Panc1 (cell line): ENCODE measurements at places on chromosomes 2 and 18.
A peak's percentile ranks its signal among the peaks of the same experiment; 100 is the strongest.

DNA sequence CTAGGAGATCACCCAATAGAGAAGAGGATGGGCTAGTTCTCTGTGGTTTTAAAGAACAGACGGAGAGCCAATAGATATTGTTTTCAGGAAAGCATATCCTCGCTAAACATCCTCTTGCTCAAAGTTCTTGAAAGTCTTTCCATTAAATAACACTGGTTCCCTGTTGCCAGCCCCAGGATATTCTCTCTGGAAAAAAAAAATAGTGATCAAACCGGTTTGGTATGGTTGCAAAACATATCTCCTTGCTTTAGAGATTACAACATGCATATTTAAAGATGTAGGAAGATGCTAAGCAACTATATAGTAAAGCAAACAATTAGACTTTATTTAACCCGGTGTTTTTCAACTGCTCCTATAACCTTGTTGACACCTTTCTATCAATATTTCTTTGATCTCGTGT lies 211.4 kb downstream of the CMPK2 start:
- no peaks in the 10 kb centered on the region for H3K36me3 ChIP-seq
- no peak overlapping the region for H3K4me3 ChIP-seq

- no peaks in the 10 kb centered on the region for H3K36me3 ChIP-seq
- no peak overlapping the region for H3K27ac ChIP-seq
- no peaks in the 10 kb centered on the region for H3K27me3 ChIP-seq
Measured at GRCh38 chr2:223884399-223884798, 47.0 kb upstream of the AP1S3 start.

GRCh38 chr2:41698678-41699422 lies 349.0 kb upstream of the PKDCC start:
- no peak overlapping the region for H3K27ac ChIP-seq
- no peak overlapping the region for H3K4me3 ChIP-seq
- no peak for DNase-seq
- no peaks in the 10 kb centered on the region for H3K4me1 ChIP-seq
- H3K27me3 ChIP-seq: no peaks in the 10 kb centered on the region

DNA sequence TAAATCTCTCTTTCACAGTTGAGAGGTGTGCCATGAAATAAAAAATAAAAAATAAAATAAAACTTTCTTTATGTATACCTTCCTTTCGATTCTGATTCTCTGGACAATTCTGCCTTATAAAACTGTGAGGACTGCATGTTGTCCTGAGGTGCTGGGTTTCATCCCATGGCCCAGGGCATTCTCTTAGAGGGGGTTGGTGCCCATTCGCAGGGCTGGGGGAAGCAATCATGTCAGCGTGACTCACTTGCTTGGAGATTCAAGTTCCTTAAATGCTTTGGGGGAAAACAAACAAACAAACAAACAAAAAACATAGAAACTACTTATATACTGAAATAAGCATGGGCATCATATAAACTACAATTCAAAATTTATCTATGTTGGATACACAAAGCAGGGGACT lies 122.0 kb upstream of the ST6GAL2 start:
- DNase-seq: no peak
- no peaks in the 10 kb centered on the region for H3K27me3 ChIP-seq
- no peak overlapping the region for H3K4me3 ChIP-seq
- H3K4me1 ChIP-seq: no peaks in the 10 kb centered on the region
- H3K36me3 ChIP-seq: no peaks in the 10 kb centered on the region
- H3K27ac ChIP-seq: no peak overlapping the region

GRCh38 chr2:230933521-230934180 lies 8.6 kb upstream of the GPR55 start:
- DNase-seq: no peak
- no peaks in the 10 kb centered on the region for H3K36me3 ChIP-seq
- no peaks in the 10 kb centered on the region for H3K27me3 ChIP-seq
- no peaks in the 10 kb centered on the region for H3K4me1 ChIP-seq
- no peak overlapping the region for H3K27ac ChIP-seq

DNA sequence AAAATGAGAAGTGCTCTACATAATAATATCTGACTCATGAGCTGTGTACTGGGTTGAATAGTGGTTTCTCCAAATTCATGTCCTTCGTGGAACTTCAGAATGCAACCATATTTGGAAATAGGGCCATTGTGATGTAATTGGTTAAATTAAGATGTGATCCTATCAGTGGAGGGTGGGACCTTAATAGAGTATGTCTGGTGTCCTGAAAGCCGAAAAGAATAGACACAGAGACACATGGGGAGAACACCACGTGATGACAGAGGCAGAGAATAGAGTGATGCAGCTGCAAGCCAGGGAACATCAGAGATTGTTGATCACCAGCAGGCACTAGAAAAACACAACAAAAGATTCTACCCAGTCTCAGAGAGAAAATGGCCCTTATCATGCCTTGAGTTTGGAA lies 310.1 kb downstream of the EXOC6B start:
- no peaks in the 10 kb centered on the region for H3K36me3 ChIP-seq
- H3K4me1 ChIP-seq: no peaks in the 10 kb centered on the region
- no peaks in the 10 kb centered on the region for H3K27me3 ChIP-seq
- H3K27ac ChIP-seq: no peak overlapping the region

- H3K36me3 ChIP-seq: no peaks in the 10 kb centered on the region
- no peak overlapping the region for H3K27ac ChIP-seq
- no peak for DNase-seq
- H3K27me3 ChIP-seq: no peaks in the 10 kb centered on the region
- no peaks in the 10 kb centered on the region for H3K4me1 ChIP-seq
Measured at GRCh38 chr2:83055376-83056010, 1403.6 kb downstream of the SUCLG1 start.

GRCh38 chr2:44479127-44479887 lies 117.6 kb downstream of the CAMKMT start:
- no peak overlapping the region for H3K27ac ChIP-seq
- H3K4me3 ChIP-seq: no peak overlapping the region
- H3K4me1 ChIP-seq: no peaks in the 10 kb centered on the region
- no peaks in the 10 kb centered on the region for H3K27me3 ChIP-seq
- DNase-seq: peak; percentile 84

DNA sequence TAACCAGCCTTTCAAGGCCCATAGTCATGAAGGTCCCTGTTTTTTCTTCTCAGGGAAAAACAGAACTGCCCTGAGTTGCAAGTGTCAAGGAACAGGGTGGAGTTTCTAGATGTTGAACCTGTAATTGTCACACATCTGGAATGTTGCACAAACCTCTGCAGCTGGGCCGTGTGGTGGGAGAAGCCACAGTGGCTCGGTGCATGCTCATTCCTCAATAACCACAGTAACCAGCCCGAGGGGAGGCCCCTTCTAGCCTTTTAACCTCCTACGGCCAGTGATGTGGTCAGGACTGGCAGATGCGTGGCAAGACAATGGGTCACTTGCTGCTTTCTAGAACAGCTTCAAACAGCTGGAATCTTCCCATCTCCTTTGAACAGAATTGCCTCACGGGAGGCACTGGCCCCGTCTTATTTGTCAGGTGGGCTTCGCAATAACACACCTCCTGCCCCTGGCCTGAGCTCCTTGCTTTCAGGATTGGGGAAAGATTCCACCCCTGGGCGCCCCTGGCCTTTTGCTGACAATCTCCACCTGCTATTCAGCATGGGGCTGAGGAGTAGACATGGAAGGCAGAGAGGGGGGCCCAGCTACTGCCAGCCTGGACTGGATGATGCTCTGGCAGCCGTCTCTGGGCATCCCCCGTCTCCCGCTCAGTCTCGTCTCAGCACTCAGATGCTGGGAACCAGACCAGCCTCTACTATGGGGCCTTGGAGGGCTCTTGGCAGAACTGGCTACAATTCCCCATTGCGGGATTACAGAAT lies 102.9 kb downstream of the KLHL29 start:
- no peak overlapping the region for H3K4me3 ChIP-seq
- H3K36me3 ChIP-seq: no peaks in the 10 kb centered on the region
- no peaks in the 10 kb centered on the region for H3K27me3 ChIP-seq

- peaks cover 16% of the 10 kb centered on the region for H3K4me1 ChIP-seq
- DNase-seq: no peak
- H3K4me3 ChIP-seq: no peak overlapping the region
Measured at GRCh38 chr2:159716857-159717256, 4.6 kb downstream of the MARCHF7 start.

- no peaks in the 10 kb centered on the region for H3K27me3 ChIP-seq
- no peak overlapping the region for H3K27ac ChIP-seq
- no peak overlapping the region for H3K4me3 ChIP-seq
- no peaks in the 10 kb centered on the region for H3K4me1 ChIP-seq
- DNase-seq: no peak
- H3K36me3 ChIP-seq: peaks cover 17% of the 10 kb centered on the region; the same call in 1 of the 2 replicates
Measured at GRCh38 chr18:23521907-23522306, 18.6 kb downstream of the RMC1 start.

DNA sequence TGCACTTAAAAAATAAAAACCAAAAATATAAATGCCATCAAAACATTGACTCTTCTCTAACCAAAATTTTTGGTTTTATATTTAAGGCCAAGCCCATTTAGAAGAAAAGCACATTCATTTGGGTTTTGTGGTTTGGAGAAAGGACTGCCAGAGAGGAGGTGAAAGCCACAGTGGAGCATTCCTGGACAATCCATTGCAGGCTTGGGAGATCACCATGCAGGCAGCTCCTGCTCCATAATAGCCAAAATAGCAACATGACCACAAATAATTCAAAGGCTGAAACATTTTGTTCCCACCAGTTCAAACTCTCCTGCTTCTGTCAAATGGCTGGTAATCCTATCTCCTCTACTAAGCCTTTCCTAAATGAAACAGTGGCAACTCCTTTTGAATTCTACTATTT lies 73.5 kb downstream of the GALNT3 start:
- no peak for DNase-seq
- H3K4me3 ChIP-seq: no peak overlapping the region

- H3K27ac ChIP-seq: no peak overlapping the region
- DNase-seq: no peak
- H3K27me3 ChIP-seq: no peaks in the 10 kb centered on the region
- H3K4me1 ChIP-seq: no peaks in the 10 kb centered on the region
- no peaks in the 10 kb centered on the region for H3K36me3 ChIP-seq
Measured at GRCh38 chr18:42373584-42373983, 418.6 kb downstream of the PIK3C3 start.

- H3K4me1 ChIP-seq: no peaks in the 10 kb centered on the region
- H3K27ac ChIP-seq: no peak overlapping the region
- no peak overlapping the region for H3K4me3 ChIP-seq
- DNase-seq: no peak
- no peaks in the 10 kb centered on the region for H3K27me3 ChIP-seq
- no peaks in the 10 kb centered on the region for H3K36me3 ChIP-seq
Measured at GRCh38 chr2:172588931-172589330, 33.0 kb downstream of the PDK1 start.

DNA sequence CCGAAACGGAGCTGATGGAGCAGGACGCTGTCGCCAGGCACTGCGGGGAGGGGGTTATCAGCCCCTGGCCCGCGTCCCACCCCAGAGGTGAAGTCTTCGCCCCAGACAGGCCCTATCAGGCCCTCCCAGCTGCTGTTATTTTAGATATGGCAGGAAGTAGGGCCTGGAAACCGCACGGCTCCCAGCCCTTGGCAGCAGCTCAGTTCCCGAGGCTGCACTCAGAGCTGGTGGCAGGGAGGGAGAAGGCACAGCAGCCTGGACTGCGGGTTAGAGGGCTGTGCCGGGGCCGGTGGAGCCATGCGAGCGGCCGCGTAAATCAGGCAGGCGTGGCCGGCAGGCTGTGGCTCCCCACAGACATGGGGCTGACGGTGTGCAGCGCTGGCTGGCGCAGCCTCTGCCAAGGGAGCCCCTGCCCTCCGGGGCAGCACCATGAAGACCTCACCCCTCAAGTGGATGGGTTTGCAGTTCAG lies 111.4 kb downstream of the NFATC1 start:
- no peaks in the 10 kb centered on the region for H3K27me3 ChIP-seq
- no peak for DNase-seq
- no peak overlapping the region for H3K27ac ChIP-seq

DNA sequence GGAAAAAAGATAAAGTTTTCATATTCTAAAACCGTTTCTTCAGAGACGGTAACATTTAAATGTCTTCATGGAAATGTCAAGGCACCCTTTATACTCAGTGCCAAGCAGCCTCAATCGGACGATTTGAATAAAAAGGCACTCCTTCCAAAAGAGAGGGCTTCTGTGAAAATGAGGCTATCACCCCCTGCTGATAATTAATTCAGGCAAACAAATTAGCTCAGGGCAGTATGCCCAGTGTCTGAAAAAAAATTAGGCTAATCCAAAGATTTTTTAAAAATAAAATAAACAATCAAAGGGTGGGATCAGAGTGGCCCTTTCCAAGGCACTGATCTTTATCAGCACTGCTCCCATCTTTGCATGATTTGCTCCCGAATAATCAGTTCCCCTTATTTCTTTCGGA lies 151.0 kb upstream of the PID1 start:
- no peak for DNase-seq
- H3K4me3 ChIP-seq: no peak overlapping the region
- H3K27ac ChIP-seq: no peak overlapping the region
- H3K36me3 ChIP-seq: no peaks in the 10 kb centered on the region
- no peaks in the 10 kb centered on the region for H3K4me1 ChIP-seq

- no peaks in the 10 kb centered on the region for H3K27me3 ChIP-seq
- DNase-seq: no peak
- H3K36me3 ChIP-seq: no peaks in the 10 kb centered on the region
- H3K4me1 ChIP-seq: no peaks in the 10 kb centered on the region
Measured at GRCh38 chr2:157480182-157480961, 36.5 kb upstream of the CYTIP start.

DNA sequence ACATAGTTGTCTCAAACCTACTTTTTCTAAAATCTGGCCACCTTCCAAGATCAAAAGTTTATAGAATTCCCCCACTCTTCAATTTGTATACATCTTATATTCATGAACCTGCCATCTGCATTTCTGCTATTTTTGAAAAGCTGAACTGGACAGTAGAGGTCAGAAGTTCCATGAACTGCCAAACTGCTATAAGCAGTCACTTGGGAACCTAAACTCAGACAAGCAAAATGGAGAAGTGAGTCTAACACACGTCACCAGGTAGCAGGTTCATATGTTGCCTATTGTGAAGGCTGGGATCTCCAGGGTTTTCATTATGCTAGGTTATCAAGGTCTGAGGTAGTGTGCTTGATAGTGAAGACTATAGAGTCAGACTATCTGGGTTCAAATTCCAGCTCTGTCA lies 2.0 kb upstream of the MYO1B start:
- no peaks in the 10 kb centered on the region for H3K27me3 ChIP-seq
- H3K4me1 ChIP-seq: peaks cover 19% of the 10 kb centered on the region
- no peak overlapping the region for H3K27ac ChIP-seq
- H3K4me3 ChIP-seq: no peak overlapping the region

GRCh38 chr18:55250768-55251173 lies 291.5 kb upstream of the CCDC68 start:
- H3K27me3 ChIP-seq: no peaks in the 10 kb centered on the region
- no peak overlapping the region for H3K27ac ChIP-seq
- no peaks in the 10 kb centered on the region for H3K36me3 ChIP-seq
- no peaks in the 10 kb centered on the region for H3K4me1 ChIP-seq

DNA sequence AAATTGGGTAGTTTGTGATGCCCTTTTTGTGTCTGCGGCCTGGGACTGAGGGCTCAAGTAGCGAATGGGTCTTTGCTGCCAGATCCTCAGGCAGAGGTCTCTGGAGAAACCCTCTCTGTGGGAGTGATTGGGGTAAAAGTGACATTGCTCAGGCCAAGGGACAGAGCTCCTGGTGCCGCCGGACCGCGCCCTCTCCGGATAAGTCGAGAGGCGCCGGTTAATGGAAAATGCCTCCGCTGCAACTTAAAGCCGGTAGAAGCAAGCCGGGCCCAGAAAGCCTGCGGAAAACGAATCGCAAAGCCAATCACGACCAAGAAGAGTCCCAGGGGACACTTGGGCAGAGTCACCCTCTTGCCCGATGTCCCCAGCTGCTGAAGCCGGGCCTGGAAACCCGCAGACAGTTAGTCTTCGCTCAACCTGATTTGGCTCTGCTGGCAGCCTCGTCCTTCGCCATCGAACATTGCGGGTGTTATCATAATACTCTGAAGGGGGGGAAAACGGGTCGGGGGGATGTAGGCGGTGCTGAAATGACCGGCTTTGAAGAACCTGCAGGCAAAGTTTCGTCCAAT lies 352 bp upstream of the HOXD12 start:
- no peak overlapping the region for H3K4me3 ChIP-seq
- no peak overlapping the region for H3K27ac ChIP-seq
- no peak for DNase-seq
- H3K4me1 ChIP-seq: peaks cover 16% of the 10 kb centered on the region
- H3K27me3 ChIP-seq: peaks cover 5% of the 10 kb centered on the region
